GM12892 (cell line): ENCODE measurements at places on chromosomes 5 and 9.

GRCh38 chr5:78621291-78621738, 27.3 kb downstream of the LHFPL2 start:
- no peak for DNase-seq

DNA sequence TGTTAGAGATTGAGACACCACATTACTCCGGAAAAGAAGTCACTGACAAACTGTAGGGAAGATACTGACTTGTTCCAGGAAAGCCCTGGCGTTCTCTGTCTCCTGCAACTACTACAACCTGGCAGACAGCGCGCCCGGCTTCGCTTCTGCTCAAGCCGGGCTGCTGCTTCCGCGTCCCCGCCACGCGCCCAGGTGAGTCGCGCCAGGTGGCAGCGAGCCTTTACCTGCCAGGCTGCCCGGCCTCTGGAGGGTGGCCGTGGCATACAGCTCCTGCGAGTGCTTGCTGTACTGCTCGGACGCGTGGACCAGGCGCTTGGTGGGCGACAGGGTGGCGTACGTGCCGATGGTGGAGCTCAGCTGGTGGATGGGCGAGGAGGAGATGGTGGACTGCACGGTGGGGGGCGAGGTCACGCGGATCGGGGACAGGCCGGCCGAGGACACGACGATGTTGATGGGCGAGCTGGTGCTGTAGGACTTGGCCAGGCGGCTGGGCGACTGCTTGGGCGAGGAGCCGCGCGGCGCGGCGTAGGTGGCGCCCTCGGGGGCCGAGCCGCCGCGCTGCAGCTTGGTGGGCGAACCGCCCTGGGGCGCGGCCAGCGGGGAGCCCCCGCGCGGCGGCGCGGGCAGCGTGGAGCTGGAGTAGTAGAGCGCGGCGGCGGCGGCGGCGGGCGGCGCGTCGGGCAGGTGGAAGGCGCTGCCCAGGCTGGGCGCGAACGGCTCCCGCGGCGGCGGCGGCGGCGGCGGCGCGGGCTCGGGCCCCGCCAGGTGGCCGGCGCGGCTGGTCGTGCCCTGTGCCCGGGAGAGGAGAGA, 519.6 kb downstream of the CTNND2 start:
- no peak for DNase-seq

GRCh38 chr5:37774912-37775483, 64.8 kb downstream of the GDNF start:
- no peak for DNase-seq

DNA sequence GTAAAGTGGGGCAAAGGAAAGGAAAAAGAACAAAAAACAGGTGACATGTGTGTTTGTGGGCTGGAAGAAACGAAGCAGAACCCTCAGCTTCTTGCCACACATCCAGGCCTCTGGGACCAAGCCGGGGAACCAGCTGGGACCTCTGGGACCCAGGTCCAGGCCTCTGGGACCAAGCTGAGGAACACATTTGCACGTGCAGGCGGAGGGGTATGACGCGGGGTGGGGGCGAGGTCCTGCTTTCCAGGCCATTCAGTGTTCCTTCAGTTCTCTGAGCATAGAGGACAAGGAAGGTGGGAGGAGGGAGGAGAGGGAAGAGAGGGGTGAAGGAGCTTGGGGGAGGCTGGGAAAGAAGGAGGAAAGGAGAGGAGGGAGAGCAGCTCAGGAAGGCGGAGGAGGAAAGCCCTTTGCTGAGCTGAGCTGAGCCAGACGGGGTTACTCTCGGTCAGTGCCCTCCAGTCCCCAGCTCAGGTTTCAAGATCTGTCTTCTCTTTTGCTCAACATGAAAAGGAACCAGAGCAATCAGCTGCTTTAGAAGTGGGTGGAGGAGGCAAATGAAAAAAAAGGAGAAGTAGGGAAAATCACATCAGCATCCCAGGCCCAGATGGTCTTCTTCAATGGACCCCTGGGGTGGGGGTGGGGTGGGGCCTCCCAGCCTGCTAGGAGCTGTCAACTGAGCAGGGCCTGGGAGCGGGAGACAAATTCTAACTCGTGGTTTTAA, 59.1 kb downstream of the ABCA1 start:
- peak; percentile 48 for DNase-seq

GRCh38 chr5:37738865-37739488, 100.9 kb downstream of the GDNF start:
- no peak for DNase-seq

DNA sequence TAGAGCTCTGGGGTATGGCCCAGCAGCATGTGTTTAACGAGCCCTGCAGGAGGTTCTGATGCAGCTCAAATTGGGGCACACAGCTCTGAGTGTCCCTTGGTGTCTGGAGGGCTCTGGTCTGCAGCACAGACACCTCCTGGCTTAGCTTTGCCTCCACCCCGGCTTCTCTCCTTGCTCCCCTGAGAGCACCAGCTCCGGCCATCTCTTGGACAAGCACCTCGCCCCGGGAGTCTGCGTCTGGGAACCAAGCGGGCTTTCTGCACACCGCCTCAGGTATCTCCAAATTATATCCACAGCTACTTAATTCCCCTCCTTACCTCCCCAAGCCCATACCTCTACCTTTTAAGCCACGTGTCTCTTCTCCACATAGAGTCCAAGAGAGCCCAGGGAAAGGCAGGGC, 83.7 kb upstream of the IRX4 start:
- DNase-seq, result no peak

DNA sequence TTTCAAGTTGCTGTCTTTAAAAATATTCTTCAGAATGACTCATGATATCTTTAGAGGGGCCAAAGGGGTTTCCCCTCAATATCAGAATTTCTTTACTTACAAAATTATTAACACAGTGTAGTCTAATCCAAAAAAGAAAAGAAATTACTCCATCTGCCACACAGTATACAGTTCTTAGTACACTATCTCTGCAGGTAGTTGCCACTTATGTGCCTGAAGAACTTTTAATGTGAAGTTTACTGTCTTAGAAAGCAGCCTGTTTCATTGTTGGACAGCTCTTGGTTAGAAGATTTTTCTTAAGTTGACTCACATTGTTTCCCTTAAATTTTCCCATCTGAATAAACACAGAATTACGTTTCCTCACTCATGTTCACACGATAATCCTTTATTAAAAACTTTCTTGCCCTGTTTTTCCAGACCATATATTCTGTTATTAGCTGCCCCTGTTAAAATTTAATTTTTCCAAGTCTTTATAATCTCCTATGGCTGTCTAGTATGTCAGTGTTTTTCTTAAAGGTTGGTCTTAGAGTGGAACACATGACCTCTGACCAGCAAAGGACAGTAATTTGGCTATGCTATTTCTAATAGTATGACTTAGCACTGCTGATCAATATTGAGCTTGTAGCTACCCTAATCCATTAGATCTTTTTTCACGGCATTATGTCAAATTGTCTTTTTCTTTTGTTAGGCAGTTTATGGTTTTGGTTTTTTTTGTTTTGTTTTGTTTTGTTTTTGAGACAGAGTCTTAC, 21.8 kb upstream of the FKTN start:
- DNase-seq, result no peak

- no peak for DNase-seq
These were observed 110.1 kb downstream of the MED27 start for GRCh38 chr9:131969469-131969989.

- no peak for DNase-seq
These were observed 111.4 kb downstream of the PDE8B start for GRCh38 chr5:77321793-77322394.

DNA sequence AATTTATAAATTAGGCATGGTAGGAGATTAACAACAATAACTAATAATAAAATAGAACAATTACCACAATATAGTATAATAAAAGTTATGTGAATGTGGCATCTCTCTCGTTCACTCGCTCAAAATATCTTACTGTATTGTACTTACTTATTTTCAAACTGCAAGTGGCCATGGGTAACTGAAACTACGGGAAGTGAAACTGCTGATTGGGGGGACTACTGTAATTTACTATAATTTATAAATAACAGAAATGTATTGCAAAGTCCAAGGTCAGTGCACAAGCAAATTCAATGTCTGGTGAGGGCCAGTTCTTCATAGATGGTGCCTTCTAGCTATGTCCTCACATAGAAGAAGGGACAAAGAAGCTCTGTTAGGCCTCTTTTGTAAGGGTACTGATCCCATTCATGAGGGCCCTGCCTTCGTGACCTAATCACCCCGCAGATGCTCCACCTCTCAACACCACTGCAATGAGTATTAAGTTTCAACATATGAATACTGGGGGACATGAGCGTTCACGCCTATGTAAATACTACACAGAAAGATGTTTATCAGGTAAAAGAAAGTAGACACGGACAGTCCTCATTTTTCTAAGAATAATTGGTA, 39.0 kb downstream of the KCNIP1 start:
- DNase-seq, result no peak

DNA sequence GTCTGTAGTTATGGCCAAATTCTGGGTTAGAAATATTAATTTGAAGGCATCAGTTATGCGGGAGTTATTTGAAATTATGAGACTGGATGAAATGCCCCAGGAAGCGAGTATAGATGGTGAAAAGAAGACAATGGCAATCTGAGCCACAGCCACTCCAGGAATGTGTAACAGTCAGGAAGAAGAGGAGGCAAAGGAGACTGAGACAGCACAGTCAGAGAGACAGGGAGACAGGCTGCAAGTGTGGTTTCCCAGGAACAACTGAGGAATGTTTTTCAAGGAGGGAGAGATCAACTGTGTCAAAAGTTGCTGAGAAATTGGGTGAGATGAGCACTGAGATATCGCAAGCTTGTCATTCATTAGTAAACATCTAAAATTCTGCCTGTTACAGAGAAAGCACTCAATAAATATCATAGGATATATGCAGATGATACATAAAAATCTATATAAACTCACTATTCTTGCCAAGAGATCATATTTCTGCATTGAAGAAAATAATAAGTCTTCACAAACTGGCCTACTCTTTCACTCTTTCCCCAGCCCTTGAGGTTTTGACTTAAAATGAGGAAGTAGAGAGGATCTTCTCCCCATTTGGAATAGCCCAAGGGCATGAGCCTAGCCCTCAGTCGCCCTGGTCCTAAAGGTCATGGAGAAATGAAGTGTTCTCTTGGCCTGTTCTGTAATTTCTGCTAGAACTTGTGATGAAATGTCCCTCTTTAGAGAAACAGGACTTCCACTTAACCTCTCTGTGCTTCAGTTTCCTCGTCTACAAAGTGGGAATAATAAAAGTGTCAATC, 48.5 kb upstream of the RLN1 start:
- DNase-seq, result no peak

GRCh38 chr5:179161901-179162300, 101.7 kb downstream of the ZNF354C start:
- no peak for DNase-seq

GRCh38 chr5:147504535-147504934, 5.3 kb downstream of the DPYSL3 start:
- no peak for DNase-seq

- peak; percentile 89 for DNase-seq
These were observed 43.9 kb upstream of the PRRC2B start for GRCh38 chr9:131349881-131350563.

DNA sequence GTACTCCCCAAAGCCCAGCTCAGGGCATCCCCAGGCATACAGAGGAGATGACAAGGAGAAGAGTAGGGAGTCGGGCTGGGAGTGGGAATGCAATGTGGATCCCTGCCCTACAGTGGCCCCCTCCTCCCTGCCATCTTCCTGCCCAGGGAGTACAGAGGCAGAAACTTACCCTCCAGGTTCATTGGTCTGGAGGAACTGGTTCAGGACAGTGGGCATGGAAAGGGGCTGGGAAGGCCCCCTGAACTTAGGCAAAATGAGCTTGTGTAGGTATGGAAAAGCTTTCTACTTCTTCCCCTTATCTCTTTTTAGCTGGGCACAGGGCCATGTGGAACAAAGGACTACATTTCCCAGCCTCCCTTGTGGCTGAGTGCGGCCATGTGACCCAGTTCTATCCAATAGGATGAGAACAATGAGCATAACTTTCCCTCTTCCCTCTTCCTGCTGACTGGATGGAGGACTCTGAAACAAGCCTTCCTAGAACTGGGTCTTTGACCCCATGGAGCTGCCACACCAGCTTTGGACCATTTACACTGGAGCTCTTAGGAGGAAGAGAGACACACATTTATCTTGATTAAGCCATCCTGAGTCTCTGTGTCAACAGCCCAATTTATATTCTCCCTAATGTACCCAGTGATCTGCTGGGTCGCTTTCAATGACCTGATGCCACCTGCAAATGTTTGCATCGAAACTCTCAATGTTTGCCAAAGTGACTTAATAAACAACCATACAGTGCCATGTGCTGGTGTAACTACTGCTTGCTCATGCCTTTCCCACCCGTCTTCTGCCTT, 25.0 kb upstream of the HMCN2 start:
- DNase-seq, result no peak

DNA sequence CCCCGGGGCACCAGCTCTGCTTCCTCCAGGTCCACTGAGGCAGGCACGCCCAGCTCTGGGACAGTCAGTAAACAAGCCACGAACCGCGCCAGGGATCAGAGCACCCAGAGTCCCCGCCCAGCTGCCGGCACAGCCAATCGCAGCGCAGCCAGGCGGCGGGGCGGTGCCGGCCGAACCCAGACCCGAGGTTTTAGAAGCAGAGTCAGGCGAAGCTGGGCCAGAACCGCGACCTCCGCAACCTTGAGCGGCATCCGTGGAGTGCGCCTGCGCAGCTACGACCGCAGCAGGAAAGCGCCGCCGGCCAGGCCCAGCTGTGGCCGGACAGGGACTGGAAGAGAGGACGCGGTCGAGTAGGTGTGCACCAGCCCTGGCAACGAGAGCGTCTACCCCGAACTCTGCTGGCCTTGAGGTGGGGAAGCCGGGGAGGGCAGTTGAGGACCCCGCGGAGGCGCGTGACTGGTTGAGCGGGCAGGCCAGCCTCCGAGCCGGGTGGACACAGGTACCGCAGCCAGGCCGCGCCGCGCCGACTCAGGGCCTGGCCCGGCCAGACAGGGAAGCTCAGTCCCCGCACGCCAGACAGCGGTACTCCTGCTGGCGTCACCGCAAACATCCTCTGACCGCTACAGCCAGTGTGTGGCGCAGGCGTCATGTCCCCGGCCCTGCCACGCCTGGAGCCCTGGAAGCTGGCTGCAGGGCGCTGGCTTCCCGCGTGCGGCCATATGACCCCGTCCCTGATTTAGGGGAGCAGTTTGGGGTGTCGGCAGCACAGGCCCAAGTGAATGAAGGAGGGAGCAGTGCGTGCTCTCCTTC, at the start of gene CTSL:
TSS of gene CTSL (plus strand) at position 220 of the 810 bp plus-strand sequence. CDS start 1,485 bp downstream, outside the sequence.
- DNase-seq, result peak; percentile 18

- DNase-seq, result no peak
These were observed 24.9 kb downstream of the RNF130 start for GRCh38 chr5:180046656-180047055.

GRCh38 chr5:891117-891836, 1.3 kb downstream of the BRD9 start:
- no peak for DNase-seq

DNA sequence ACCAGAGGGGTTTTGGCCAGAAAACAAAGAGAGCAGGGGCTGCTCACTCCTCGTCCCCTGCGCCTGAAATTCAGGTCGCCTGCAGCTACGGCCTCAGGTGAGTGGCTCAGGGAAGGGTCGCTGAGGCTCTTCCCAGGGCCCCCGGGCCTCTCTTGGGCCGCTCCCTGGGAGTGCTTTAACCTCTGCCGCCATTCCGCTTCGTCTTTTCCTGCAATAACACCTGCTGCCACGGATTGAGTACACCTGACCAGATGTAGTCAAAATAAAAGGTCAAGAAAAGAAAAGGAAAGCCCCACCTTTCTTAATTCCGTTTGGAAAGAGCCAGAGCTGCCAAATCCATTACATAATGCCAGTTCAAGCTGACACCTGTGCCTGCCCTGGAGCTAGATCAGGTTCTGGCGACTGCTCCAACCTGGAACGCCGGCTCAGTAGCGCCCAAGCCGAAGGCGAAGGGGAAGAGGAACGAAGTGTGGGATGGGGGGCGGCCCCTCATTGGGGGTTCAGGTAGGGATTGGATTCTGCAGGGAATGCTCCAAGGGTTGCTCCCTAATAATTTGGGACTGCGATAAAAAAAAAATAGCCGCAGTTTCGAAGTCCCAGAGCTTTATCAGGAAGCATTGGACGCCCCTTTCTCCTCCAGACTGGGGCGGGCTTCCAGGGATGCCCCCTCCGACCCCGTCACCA, 193.9 kb downstream of the MEF2C start:
- DNase-seq, result no peak
